ENCODE measurements at places on chromosomes 11 and 22. TPM values are rescaled to one million over a fixed set of nuclear protein-coding genes. Genes with fewer than 3 reads are reported as not detected.

Gene RRAS2
- total RNA-seq, result 66.1 TPM

Gene MAPK11
- 18.6 TPM for total RNA-seq

- DNase-seq, result no peak
Measured at GRCh38 chr11:116928102-116928777, 90.8 kb upstream of the APOA1 start.

- no peak for DNase-seq
Measured at GRCh38 chr11:117631336-117632140, 165.5 kb downstream of the DSCAML1 start.

- no peak for DNase-seq
Measured at GRCh38 chr11:61332281-61332796, 566 bp downstream of the DDB1 start.

DNA sequence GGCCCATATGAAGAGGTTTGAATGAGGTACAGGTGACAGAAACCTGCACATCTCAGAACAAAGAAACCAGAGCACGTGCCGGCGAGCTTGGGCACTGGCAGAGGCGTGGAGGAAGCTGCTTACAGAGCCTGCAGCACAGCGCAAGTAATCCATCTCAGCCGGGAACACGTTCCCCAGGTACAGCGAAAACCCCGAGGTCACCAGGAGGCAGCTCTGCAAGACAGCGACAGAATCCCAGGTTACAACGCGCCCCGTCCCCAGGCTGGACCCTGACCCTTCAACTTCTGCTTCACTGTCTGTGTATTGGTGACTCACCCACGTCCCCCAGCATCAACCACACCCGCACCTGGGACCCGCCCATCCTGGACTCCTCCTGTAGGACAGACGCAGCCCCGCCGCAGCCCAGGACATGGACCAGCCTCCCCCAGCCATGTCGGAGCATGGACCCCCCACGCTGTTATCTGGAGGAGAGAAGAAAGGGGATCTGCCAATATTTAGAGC lies 2.2 kb downstream of the MLC1 start:
- DNase-seq, result no peak
